Activated naive CD4-positive, alpha-beta T cell treated with anti-CD3 and anti-CD28 coated beads, Interleukin-2, amount 10 ng/mL, durations not matched to agents 7 days and 5 days (primary cell): ENCODE measurements at places on chromosomes 2 and 18.

- no peak for DNase-seq
These were observed 51.4 kb downstream of the FAM178B start for GRCh38 chr2:96934831-96935540.

- DNase-seq: peak; percentile 42
These were observed 172.3 kb downstream of the ICOS start for GRCh38 chr2:204108781-204109295.

GRCh38 chr2:69753659-69754363, 11.9 kb downstream of the ANXA4 start:
- DNase-seq: no peak

- no peak for DNase-seq
These were observed 11.4 kb upstream of the PER2 start for GRCh38 chr2:238299803-238300202.

- peak; percentile 48 for DNase-seq
These were observed 515 bp downstream of the TSHZ1 start for GRCh38 chr18:75211002-75211621.

DNA sequence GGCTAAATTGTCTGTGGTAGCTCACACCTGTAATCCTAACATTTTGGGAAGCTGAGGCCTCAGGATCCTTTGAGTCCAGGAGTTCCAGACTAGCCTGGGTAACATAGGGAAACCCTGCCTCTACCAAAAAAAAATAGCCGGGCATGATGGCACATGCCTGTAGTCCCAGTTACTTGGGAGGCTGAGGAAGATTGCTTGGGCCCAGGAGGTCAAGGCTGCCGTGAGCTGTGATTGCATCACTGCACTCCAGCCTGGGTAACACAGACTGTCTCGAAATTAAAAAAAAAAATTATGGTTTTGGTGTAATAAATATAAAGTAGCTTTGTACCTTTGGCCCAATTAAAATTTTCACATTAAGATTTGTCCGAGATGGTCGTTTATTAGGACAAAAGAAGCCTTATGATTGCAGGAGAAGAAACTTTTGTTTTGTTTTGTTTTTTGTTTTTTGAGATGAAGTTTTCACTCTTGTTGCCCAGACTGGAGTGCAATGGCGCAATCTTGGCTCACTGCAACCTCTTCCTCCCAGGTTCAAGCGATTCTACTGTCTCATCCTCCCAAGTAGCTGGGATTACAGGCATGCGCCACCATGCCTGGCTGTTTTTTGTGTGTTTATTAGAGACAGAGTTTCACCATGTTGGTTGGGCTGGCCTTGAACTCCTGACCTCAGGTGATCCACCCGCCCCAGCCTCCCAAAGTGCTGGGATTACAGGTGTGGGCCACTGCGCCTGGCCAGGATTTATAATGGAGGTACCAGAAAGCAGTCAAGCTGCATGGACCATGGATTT, 4.1 kb downstream of the MTA3 start:
- DNase-seq: no peak

DNA sequence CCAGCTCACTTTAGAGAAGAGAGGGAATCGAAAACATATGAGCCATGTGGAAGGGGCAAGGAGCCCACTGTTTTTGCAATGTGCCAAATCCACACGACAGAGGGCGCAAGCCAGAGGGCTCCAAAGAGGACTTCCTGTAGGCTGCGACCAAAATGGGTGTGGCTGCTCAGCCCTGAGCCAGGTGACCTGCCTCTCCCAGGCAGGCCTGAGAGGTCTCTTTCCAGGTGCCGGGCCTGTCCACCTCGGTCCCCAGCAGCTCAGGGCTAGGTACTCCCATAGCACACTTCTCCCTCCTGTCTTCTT, 153.8 kb downstream of the TTC32 start:
- DNase-seq: no peak

- DNase-seq: no peak
These were observed 470.9 kb upstream of the ACVR2A start for GRCh38 chr2:147373800-147374422.

- no peak for DNase-seq
These were observed 90.6 kb downstream of the APOB start for GRCh38 chr2:20953146-20953824.
